C1 segment of cervical spinal cord (tissue), 14 donors: ENCODE measurements at places on chromosomes 6 and 20.

DNA sequence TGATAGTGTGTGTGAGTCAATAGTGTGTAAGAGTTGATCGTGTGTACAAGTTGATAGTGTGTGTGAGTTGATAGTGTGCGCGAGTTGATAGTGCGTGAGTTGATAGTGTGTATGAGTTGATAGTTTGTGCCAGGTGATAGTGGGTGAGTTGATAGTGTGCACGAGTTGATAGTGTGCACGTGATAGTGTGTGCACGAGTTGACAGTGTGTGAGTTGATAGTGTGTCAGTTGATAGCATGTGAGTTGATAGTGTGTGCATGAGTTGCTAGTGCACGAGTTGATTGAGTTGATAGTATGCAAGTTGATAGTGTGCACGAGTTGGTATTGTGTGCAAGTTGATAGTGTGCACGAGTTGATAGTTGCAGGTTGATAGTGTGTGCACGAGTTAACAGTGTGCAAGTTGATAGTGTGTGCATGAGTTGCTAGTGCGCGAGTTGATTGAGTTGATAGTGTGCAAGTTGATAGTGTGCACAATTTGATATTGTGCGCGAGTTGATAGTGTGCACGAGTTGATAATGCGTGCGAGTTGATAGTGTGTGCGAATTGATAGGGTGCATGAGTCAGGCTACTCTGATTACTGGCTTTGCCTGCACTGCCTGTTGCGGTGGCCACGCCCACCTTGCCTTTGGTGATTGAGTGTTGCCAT lies 35.8 kb upstream of the IYD start:
- no peak for DNase-seq

- no peak for DNase-seq
Measured at GRCh38 chr6:26057899-26058298, 29.3 kb upstream of the HFE start.

DNA sequence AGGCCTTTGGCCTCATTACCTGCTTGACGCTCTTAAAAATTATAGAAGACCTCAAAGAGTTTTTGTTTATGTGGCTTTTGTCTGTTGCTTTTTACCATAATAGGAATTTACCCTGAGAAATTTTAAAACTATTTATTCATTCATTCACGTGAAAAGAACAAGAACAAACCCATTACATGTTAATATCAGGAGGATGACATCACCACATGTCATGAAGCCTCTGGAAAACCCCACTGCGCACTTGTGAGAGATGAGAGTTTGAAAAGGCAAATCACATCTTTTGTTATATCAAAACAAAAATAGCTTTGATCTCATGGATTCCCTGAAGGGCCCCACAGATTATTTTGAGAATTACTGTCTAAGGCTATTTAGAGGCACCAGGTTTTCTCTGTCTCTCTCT lies 61.3 kb upstream of the EYA2 start:
- DNase-seq = no peak

- DNase-seq = no peak
Measured at GRCh38 chr6:166608774-166609173, 18.3 kb downstream of the RPS6KA2 start.

DNA sequence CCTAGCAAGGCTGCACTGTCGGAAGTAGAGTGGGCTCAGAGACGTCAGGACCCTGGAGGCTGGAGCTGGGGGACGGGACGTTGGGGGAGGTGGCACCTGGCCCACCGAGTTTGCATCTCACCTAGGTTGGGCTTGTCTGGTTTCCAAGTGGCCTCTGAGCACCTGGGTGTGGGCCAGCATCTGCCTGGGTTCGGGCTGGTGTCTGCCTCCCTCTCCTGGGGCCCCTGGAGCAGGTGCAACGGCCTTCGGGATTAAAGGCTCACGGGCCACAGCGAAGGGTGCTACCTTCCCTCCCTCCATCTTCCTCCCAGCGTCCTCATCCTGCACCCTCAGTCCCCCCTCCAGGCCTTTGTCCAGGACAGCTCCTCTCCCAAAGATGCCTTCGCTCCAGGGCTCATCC lies 6.0 kb downstream of the HRH3 start:
- no peak for DNase-seq

DNA sequence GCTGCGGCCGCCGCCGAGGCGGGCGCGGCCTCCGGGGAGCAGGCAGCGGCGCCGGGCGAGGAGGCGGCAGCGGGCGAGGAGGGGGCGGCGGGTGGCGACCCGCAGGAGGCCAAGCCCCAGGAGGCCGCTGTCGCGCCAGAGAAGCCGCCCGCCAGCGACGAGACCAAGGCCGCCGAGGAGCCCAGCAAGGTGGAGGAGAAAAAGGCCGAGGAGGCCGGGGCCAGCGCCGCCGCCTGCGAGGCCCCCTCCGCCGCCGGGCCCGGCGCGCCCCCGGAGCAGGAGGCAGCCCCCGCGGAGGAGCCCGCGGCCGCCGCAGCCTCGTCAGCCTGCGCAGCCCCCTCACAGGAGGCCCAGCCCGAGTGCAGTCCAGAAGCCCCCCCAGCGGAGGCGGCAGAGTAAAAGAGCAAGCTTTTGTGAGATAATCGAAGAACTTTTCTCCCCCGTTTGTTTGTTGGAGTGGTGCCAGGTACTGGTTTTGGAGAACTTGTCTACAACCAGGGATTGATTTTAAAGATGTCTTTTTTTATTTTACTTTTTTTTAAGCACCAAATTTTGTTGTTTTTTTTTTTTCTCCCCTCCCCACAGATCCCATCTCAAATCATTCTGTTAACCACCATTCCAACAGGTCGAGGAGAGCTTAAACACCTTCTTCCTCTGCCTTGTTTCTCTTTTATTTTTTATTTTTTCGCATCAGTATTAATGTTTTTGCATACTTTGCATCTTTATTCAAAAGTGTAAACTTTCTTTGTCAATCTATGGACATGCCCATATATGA lies 3.2 kb downstream of the MARCKS start:
- DNase-seq = peak; percentile 33

GRCh38 chr20:31906001-31906400 lies 35.6 kb downstream of the TTLL9 start:
- no peak for DNase-seq

DNA sequence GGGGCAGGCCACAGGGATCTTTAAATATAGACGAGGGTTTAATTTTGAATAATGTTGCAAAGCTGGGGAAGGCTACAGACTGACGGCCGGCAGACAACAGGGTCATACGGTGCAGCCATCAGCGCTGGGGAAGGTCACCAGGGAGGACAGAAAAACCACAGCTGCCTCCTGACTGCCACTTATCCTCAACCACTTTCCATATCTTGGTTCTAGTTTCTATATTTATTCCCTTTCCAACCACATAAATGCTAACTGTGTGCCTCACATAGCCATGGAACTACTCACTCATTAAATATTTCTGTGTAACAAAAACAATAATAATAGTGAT lies 85.7 kb upstream of the AGPAT4 start:
- no peak for DNase-seq

- no peak for DNase-seq
Measured at GRCh38 chr6:147060636-147061035, 143.6 kb upstream of the STXBP5 start.

DNA sequence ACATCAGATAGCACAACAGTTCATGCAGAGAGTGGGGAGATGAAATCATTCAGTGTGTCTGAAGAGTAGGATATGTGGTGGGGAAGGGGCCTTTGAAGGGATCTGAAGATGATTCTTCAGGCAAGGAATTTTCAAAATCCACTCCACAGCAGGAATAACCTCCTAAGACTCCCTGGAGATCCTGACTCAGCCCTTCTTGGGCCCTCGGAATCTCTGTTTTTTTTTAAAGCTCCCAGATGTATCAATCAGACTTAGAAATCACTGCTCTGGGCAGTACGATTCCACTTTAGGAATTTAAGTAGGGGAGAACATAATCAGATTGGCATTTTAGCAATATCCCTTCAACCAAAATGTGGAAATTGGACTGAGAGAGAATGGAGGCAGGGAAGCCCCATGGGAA lies 55.5 kb downstream of the RIOK1 start:
- DNase-seq = no peak

DNA sequence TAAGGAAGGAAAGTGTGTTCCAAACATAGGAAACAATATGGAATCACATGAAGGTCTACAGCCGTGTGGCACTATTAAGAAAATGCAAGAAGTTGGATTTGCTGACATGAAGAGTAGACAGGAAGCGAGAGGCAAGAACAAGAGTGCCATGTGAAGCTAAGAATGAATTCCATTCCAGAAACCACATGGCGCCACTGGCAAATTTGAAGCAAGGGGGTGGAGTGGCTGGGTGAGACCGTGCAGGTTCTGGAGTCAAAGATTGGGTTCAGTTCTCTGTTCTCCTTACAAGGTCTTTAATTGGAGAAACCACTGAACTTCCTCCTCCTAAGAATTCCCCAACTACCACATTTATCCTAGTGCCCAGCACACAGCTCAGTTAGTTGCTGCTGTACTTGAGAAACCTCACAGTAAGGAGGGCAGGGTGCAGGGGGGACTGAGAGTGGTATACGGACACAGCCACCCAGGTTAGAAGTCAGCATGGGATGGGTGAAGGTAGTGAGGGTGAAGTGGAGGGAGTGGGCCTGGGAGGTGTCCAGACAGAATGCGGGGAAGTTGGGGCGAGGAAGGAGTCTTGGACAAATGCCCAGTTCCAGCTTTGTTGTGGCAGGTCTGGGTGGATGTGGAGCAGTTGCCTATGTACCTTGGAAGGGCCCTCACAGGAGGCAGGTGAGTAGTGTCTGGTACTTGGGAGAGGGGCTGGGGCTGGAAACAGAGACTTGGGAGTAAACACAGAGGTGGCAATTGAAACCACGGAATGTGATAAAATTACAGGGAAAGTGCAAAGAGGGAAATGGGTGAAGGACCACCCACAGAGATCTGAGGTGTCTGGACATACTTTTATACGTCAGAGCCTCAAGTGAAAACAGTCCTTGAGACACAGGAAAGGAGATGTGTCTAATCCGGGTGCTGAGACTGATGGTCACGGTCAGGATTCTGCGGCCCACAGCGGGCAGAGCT lies 14.3 kb downstream of the LYRM4 start:
- DNase-seq = no peak

GRCh38 chr6:122798099-122798641 lies 9.1 kb downstream of the SMPDL3A start:
- no peak for DNase-seq

GRCh38 chr20:50918403-50918802 lies 12.8 kb downstream of the ADNP start:
- no peak for DNase-seq

GRCh38 chr20:24953209-24953575 lies 4.1 kb downstream of the CST7 start:
- DNase-seq = no peak
